ENCODE measurements at places on chromosomes 1 and 21.
A peak's percentile ranks its signal among the peaks of the same experiment; 100 is the strongest.

DNA sequence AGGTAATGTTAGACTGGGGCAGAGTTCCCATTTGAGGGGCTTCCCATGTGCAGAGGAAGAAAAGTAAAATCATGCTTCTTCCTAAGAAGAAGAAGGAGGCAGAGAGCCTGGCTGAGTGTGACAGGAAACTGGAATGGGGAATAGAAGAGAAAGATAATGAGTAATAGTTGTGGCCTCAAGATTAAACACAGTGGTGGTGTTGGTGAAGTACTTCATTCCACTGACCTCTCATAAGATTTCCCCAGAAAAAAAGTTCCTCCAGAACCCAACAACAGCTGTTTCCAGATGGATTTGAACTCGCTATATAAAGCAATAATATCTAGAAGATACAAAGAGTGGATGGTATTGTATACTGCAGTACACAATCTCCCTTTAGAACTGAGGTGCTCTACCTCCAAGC, 13.0 kb downstream of the RGS1 start:
- no peak for DNase-seq

DNA sequence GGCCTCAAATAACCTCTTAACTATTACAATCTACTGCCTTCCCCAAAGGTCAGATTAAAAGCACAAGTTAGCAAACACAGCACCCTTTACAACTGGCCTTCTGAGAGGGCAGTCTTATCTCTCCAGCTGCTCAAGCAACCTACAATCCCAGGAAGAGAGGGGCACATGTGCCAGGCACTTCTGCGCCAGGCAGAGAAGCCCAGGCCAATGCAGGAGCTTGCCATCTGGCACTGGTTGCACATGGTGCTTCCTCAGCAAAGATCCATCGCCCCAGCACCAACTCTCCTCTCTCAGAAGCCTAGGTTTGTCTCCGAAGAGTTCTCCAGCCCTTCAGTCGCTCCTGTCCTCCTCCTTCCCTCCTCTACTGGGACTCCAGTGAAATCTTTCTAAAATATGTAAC, 2.5 kb downstream of the STK40 start:
- no peak for DNase-seq

DNA sequence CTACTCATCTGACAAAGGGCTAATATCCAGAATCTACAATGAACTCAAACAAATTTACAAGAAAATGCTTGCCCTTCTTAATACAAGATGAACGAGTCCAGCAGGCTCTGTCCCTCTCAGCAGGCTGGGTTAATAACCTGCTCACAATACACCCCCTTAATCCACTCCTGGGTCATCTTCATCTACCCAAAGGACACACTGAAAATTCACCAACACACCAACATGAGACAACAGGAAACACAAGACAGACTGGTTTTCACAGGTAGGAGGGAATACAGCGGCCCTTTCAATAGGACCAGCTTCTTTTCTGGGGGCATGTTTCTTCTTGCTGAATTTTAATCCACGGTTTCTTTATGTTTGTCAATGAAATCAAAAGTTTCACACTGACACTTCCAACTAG, 44.6 kb downstream of the SUSD4 start:
- DNase-seq = no peak

DNA sequence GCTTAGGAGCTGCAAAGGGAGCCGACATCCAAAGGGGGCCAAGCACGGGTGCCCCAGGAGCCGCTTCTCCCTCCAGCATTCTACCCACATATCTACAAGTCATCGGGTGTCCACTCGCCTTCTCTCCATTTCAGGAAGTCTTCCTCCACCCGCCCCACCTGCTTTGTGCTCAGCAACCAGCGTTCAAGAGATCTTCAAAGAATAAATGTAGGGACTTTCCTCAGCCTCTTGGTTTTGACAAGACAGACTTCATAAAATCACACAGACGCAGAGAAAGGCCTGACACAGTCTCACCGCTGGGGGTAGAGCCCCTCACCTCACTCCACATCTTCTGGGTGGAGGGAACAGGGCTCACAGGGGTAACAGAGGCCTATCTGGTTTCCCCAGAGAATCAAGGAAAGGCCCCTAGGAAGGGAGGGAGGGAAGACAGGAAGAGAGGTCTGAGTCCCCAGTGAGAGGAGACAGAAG, 49.5 kb downstream of the SSBP3 start:
- no peak for DNase-seq

DNA sequence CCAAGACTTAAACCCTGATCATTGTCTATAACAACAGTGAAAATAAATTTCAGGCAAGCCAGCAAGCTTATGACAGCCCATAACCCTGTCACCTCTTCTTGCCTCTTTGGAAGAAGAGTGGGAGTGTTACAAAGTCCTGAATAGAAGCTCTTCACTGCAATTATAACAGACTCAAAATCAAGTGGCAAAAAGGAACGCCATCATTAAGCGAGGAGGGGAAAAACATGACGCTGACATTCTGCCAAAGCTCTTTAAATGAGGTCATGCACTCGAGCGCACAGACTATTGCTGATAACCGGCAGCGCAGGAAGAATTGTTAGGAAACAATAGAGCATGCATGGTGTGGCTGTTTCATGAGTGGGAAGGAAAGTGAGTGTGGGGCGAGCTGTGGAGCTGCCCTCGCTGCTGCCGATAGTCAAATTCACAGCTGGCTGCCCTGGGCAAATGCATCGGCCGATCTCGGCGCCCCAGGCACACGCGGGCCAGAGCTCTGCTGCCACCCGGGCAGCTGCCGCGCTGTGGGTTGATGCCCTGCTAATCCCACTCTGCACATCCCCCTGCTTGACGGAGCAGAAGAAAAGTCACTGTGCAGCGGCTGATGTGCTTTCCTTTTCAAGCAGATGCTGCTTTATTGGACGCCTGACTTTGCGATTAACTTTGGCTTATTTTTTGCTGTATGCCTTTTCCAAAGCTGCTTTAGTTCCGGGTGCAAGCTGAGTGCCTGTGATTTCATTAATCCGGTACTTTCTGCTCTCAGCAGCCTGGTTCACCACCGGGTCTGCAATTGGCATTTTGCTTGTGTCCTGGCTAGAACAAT, 102.4 kb upstream of the ST6GALNAC5 start:
- DNase-seq = peak; percentile 14

DNA sequence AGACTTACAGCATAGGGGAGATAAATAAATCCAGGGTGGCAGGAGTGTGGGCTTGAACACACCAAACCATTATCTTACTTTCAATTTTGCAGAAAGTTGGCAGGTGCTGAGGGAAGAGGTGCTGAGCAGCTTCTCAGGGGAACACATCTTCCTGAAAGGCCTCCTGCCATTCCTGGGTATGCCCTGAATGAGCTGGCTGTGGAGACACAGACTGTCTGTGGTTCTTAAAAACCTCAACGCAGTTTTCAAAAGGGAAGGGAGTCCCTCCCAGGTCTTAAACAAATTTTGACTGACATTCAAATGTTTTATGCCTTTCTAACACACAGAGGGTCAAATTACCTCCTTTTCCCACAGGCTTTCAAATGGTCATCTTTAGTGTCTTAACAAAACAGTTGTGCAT, 166.9 kb downstream of the TNFSF18 start:
- peak; percentile 69 for DNase-seq

GRCh38 chr1:31069392-31069791, 3.9 kb upstream of the PUM1 start:
- DNase-seq = no peak

DNA sequence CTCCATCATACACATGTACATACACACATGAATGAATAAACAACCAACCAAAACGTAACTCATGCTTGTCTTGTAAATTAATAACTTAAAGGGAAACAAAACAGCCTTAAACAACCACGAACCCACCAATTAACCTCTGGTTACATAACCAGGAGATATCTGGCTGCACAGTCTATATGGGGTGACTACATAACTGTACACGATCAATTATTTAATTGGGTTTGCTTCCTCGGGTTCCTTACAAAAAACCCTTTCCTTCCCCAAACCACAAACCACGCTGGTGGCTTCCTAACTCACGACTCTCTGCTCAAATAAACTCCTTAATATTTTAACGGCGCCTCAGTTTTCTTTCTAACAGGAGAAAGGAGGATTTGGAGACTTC, 744 bp downstream of the ZNF670 start:
- DNase-seq = no peak

- no peak for DNase-seq
These were observed 22.7 kb upstream of the ARF1 start for GRCh38 chr1:228059634-228060457.

DNA sequence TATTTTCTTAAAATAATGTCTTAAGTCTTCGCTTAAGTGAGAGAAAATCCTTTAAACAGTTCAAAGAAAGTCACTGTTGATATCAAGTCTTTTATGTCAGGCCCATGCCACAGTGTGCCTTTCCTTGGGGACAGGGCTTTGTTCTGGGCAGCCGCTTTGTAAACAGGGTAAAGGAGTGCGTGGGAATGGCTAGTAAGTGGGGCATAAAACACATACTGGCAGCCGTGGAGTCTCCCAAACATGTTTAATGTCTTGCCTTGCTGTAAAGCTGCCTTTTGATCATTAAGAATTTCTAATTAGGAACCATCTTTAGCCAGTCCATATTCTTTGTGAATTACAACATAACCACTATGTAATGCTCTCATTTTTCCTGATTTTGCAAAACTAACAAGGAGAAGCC, 99.7 kb downstream of the PHTF1 start:
- DNase-seq = no peak

GRCh38 chr1:20261095-20261494, 29.6 kb upstream of the VWA5B1 start:
- DNase-seq = no peak

- DNase-seq = no peak
These were observed 335.7 kb upstream of the GREM2 start for GRCh38 chr1:240947438-240948224.

GRCh38 chr1:179017383-179018326, 8.0 kb upstream of the FAM20B start:
- DNase-seq = no peak

DNA sequence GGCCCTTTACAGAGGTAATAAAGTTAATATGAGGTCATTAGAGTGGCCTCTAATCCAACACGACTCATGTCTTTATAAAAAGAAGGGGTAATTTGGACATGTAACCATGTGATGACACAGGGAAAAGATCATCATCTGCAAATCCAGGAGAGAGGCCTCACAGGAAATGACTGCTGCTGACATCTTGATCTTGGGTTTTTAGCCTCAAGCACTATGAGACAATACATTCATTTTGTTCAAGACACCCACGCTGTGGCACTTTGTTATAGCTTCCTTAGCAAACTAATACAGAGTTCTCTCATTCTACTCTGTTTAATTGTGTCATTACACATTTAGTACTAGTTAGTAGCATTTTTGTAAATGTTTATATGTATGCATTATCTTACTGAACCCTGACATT, 64.0 kb upstream of the RUNX1 start:
- DNase-seq = no peak

- DNase-seq = no peak
These were observed 181.8 kb downstream of the KAZN start for GRCh38 chr1:14780271-14780670.

- no peak for DNase-seq
These were observed 24.6 kb downstream of the ANGPTL3 start for GRCh38 chr1:62621907-62622306.

GRCh38 chr1:231934797-231935196, 308.2 kb downstream of the DISC1 start:
- DNase-seq = no peak

DNA sequence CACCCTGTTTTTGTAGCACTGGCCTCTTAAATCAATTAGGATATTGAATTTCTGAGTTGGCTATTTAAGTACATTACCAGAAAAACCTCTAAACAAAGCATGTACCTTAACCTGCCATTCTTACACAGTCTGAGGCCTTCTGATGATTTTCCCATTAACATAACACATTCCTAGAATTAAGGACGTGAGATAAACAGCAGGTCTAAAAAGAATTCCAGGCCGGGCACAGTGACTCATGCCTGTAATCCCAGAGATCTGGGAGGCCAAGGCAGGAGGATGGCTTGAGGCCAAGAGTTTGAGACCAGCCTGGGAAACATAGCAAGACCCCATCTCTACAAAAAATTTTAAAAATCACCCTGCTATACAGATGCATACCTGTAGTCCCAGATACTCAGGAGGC, 18.0 kb upstream of the LRRC8D start:
- no peak for DNase-seq

GRCh38 chr1:33170351-33171274, 11.2 kb downstream of the TRIM62 start:
- no peak for DNase-seq

- no peak for DNase-seq
These were observed 934 bp downstream of the ASPM start for GRCh38 chr1:197145446-197146024.

- no peak for DNase-seq
These were observed 1237.8 kb upstream of the ADGRL4 start for GRCh38 chr1:80244372-80244771.

DNA sequence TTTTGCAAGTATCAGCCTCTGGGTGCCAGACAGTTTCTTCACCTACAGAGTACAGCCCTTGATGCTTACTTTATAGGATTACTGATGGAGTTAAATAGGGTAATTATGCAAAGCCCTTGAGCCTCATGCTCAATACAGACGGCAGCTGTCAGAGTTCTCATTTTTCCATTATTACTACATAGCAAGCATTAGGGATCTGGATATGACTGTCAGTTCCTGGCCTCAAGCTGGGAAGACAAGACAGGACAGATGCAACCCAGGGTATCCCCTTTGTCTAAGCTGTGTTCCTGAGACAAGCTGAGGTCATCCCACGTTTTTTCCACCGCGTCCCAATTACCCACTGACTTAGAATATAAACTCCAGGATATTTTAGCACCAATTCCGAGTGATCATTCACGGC, 94.4 kb downstream of the SLC35F3 start:
- DNase-seq = peak; percentile 79

DNA sequence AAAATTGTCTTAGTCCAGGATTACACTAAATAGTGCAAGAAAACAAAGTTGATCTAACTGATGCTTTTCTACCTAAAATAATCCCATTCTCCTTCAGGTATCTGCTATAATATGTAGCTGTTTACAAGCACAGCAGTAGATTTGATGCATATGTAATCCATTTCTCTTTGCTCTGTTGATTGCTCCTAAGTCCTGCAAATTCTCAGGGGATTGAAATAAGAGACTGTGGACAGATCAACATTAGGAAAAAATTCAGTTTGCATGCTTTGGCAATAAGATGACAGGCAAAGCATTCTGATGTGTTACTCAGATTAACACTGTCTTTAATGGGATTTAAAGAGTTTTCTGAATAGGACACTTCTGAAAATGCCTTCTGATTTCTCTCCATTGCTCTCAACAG, 34.7 kb downstream of the RNF11 start:
- DNase-seq = no peak

DNA sequence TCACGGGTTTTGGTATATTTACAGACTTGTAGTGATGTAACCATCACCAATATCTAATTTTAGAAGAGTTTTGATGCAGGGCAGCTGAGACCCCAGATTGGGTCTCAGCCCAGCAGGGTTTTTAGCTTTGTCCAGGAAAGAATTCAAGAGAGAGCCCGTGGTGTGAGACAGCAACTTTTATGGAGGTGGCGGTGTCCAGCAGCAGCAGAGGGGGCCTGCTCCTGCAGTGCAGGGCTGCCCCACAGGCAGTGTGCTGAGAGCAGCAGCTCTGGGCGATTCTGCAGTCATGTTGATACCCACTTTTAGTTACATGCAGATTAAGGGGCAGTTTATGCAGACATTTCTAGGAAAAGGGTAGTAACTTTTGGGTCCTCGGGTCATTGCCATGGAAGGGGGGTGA, 1.8 kb upstream of the EPHX1 start:
- no peak for DNase-seq
